Large intestine (tissue), 12 donors: ENCODE measurements at places on chromosomes 2 and 18.

GRCh38 chr2:118185210-118186109, 97.2 kb downstream of the INSIG2 start:
- DNase-seq = peak; percentile 23

GRCh38 chr2:69493268-69493667, 56.0 kb upstream of the NFU1 start:
- no peak for DNase-seq

DNA sequence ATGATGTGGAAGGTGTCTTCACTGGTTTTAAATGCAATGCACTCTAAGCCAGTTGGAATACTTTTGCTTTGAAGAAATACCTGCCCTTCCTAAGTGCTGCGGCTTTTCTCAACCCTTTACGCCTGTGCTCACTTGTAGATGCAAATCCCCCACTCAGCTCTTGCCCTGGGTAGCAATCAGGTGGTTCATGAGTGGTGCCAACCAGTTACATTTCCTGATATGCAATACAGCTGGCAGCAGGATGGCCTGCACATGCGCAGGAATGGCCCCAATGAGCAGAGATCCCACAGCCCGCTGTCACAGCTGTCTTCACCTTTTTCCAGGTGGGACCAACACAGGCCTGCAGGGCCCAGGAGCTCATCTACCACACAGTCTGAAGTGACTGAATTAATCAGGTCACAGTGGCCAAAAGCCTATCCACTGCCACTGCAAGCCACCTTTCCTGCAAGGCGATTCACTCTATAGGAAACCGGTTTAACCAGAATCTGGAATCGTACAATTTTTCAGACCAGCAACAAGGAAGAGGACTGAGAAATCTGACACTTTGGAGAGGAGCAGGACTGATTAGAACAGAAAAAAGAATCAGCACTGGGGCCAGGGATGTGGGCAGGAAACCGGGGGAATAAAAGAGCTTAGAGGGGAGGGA, 247.8 kb downstream of the MYT1L start:
- no peak for DNase-seq

GRCh38 chr2:47221039-47221438, 65.9 kb upstream of the STPG4 start:
- DNase-seq = no peak

DNA sequence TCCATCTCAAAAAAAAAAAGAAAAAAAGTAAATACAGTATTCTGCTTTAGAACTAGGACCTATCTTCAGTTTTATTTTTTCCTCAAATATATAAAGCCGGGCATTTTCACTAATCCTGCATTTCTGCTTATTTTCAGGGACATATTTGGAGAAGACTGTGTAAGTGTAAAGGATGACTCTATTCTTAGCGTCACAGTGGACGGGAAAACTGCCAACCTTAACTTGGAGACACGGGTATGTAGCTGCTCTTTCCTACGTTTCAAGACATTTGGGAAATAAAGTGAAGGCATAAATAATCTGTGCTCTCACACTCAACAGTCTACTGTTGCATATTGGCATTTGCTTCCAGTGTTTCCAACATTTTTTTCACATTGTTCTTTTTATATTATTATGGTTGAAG, 3.1 kb upstream of the IAH1 start:
- DNase-seq = no peak

DNA sequence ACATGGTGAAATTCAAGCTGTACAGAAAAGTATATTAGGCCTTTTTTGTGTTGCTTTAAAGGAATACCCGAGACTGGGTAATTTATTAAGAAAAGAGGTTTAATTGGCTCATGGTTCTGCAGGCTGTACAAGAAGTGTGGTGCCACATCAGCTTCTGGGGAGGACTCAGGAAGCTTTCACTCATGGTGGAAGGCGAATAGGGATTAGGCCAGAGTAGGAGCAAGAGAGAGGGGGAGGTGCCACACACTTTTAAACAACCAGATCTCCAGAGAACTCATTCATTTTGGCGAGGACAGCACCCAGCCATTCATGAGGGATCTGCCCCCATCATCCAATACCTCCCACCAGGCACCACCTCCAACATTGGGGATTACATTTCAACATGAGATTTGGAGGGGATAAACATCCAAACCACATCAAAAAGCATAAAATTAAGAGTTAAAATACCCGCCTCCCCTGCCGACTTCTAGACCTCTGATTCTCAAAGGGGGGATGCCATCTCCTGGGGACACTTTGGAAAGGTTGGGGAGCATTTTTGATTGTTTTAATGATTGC, 15.1 kb upstream of the LIPG start:
- no peak for DNase-seq
